NCI-H1048 (cell line): ENCODE measurements at places on chromosomes 11 and 22.

DNA sequence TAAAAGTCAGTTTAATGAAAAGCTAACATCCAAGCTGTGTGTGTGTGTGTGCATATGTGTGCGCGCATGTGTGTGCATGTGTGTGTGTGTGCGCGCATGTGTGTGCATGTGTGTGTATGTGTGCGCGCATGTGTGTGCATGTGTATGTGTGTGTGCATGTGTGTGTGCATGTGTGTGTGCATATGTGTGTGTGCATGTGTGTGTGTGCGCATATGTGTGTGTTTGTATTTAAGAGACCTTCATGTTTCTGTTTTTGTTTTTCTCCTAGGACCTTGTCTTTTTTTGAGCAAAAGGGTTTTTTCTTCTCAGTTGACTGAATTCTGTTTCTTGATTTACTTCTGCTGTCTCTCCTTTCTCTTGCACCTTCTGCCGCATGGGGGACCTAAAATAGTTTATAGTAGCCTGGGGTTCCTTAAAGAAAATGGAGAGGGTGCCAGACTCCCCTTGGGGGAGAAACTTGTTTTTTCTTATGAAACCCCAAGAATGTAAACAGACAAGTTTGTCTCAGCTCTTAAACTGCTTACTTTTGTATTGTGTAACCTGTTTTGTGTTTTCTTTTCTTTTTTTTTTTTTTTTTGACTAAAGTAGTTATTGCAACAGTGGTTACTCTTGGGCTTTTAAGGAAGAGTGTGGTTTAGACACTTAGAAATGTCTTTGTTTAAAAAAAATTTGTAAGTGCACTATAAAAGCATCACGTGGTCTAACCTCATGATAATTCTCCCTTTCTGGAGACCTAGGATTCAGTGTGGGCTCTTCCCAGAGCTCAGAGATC lies 53.0 kb downstream of the OSBPL5 start:
- no peak for DNase-seq

DNA sequence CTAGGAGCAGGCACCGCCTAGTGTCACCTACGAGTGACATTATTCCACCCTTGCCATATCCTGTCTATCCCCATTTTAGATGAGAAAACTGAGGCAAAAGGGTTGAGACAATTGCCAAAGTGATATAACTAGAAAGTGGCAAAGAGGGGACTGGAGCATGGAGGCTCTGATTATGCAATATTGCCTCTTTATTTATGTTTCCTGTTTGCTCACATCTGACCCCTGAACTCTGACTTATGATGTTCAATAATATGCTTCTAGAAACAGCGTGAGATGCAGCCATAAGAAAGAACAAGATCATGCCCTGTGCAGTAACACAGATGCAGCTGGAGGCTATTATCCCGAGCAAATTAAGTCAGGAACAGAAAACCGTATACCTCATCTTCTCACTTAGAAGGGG lies 7.7 kb downstream of the ELF5 start:
- no peak for DNase-seq

GRCh38 chr11:57262157-57262556 lies 25.1 kb upstream of the APLNR start:
- no peak for DNase-seq

DNA sequence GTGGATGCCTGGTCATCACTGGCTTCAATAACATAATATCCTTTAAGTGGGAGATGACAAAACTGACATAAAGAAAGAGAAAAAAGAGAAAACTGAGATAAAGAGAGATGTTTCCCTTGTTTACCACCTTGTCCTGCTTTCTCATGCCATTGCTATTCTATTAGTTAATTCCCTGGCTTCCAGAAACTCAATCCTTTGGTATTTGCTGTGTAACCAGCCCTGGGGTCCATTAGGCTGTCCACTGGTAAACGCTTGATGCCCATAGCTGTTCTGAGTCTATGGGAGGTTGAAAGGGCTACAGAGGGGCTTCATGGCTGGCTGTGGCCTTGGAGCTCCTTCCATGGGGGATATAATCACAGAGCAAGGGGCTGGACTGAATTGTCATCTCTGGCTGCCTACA lies 243.4 kb upstream of the PLET1 start:
- no peak for DNase-seq

GRCh38 chr11:30753994-30754393 lies 167.8 kb upstream of the MPPED2 start:
- DNase-seq: no peak

DNA sequence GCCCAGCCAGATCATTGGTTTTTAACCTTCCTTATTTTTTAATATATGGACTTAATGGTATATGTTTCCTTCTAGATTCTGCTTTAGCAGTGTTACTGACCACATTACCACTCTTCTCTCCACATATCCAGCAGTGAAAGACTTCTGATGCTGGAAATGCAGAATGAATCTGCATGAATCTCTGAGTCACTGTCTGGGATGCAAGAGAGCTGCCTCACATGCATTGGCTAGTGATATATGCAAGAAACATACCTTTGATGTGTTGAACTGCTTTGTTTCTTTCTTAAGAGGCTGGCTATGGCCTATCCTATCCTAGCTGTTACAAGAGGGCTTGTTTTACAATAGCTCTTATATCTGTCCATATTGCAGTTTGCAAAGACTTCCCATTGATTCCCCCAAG lies 16.6 kb upstream of the AMPD3 start:
- no peak for DNase-seq

DNA sequence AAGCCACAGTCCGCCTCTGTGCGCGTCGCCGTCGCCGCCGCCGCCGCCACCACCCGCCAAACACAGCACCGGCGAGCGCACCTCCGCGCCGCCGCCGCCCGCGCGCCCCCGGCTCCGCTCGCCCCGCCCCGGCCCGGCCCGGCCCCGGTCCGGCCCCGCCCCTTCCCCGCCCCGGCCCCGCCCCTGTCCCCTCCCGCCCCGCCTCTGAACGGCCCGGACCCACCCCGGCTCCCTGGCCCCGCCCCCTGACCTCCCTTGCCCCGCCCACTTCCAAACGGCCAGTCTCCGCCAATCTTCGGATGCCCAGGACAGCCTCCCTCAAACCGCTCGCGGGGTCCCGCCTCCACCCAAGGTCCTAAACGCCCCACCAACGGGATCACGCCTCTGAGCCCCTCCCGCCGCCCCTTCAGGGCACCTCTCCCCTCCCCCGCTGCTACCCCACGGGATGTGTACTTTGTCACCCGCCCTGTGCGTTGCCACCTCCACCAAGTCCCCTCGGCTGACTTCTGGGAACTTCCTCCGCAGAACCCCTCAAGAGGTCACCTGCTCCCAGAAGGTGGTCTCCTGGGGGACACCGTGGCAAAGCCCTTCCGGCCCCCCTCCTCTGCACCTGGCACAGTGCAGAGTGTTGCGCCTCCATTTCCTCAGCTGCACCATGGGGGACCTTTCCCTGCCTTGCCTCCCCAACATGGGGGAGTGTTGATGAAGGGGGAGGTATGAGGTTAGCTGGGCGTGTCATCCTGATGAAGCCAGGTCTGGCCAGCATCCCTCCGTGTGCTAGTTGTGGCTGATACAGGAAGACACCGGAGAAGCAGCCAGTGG lies at the start of gene KIAA0930:
Gene KIAA0930, minus strand, starts transcription at position 85 of the 822 bp plus-strand sequence. CDS start 191 bp downstream, outside the sequence.
- DNase-seq: no peak
